GOT3 (cell line): ENCODE measurements at places on chromosomes 4 and X.

GRCh38 chr4:17941731-17942130 lies 79.8 kb downstream of the LCORL start:
- no peak for DNase-seq

GRCh38 chrX:2819345-2820135 lies 9.2 kb upstream of the GYG2 start:
- no peak for DNase-seq

GRCh38 chr4:139522457-139522856 lies 33.6 kb downstream of the SETD7 start:
- DNase-seq = no peak

DNA sequence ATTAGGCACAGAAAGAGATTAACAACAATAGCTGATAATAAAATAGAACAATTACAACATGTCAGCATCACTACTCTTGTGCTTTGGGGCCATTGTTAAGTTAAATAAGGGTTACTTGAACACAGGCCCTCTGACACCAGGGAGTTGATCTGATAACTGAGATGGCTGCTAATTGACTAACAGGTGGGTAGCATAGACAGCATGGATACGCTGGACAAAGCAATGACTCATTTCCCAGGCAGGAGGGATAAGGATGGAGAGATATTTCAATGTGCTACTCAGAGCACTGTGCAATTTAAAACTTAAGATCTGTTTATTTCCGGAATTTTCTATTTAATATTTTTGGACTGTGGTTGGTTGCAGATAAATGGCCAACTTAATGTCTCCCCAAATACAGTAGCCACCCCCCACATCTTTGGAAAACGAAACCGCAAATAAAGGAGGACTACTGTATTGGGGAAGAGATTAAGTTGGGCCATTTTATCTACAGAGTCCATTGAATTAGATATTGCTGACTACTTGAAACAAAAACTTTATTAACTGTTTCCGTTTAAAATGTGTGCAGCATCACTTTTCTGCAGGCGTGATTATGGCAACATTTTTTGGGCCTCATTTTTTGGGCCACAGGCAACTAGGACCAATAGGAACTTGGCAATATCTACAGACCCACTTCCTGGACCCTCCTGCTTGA lies 200.6 kb upstream of the KLF3 start:
- DNase-seq = no peak

DNA sequence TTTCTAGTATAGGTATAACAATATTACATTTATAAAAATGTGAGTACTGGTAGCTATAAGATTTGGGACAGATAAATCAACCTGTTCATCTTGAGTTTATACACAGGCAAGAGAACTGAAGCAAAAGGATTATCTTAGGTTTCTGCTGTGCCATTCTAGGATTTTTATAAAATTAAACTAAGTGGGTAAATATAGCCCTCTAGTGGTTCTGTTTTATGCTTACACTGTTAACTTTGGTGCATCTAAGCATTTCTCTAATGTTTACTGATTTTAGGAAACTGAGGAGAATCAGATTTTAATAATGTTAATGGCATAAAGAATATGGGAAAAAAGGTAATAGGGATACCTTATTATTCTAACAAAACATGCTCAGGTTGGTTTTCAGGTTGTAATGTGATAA lies 1.1 kb upstream of the RRH start:
- no peak for DNase-seq

DNA sequence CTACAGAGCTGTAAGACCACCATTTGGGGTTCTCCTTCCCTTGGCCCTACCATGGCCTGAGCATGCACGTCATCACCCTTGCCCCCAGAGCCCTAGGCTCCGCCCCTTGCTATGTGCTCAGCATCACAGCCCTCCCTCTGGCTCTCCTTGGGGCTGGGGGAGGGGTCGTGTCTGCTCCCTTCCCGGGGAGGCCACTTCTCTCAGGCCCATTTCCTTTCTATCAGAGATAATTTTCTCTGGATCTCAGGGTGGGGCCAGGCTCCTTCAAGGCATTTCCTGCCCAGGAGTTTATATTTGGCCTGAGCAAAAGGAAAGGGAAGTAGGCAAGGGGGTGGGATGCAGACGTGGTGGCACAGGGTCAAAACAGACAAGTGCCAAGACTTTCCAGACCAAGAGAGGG lies 55.9 kb downstream of the STARD8 start:
- no peak for DNase-seq

DNA sequence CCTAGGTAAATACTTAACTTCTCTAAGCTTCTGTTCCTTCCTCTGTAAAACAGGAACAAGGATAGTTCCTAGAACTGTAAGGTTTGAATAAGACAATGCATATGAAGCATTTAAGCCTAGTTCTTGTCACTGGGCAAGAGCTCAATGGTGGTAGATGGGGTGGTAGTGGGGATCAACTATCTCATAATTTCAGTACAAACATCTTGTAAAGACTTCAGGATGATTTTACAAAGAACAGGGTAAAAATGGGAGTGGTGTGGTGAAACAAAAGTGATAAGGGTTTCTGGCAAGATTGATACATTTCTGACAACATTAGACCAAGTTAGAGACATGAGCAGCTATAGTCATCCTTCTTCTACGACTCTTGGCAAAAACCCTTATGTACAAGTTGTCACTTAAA lies 137.8 kb downstream of the SCFD2 start:
- DNase-seq = no peak

DNA sequence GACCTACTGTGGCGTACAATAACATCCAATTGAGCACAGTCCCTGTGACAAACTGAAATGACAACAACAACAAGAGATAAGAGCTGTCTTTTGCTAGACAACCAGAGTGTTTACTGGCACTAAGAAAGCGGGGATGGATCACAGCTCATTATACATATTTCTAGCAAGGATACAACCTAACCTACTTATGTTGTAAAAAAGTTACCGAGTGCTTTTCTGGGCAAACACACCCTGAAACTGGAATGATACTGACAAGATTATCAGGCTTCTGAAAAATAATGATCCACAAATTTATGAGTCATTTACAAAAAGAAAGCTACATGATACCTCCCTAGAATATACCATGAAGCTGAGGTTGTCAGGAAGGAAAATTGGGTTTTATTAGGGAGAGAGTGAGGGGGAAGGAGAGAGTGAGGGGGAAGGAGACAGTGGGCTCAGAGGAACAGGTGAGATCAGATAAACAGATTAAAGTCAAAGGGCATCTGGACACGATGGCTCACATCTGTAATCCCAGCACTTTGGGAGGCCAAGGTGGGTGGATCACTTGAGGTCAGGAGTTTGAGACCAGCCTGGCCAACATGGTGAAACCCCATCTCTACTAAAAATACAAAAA lies 20.3 kb downstream of the TBC1D9 start:
- no peak for DNase-seq

GRCh38 chr4:124202099-124202498 lies 510.4 kb downstream of the ANKRD50 start:
- no peak for DNase-seq

DNA sequence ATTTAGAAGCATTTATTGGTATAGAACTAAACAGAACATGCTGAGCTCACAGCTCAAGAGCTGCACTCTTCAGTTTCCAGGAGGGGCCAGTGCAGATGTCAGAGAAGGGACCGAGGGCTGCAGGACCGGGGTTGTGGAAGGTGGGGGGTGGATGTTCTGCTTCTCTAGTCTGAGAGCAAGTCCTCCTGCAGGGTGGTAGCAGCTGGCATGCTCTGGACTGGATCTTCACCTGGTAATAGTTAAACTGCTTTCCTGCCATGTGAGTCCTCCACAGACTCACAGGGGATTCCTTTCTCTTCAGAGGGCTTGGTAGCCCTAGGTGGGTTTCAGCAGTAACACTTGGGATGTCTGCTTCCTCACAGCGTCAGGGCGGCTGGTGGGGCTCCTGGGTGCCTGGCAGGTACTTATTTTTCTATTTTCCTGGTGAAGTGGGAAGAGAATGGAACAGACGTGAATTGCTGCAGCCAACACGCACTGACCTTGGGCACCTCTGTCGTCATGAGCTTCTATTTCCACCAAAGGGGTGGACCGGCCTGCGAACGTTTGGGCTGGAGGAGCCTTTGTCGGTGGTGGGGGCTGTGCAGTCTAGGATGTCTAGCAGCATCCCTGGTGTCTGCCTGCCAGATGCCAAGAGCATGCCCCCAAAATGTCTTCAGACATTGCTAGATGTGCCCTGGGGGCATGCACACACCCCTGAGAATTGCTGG lies 2.5 kb downstream of the MAEA start:
- no peak for DNase-seq

DNA sequence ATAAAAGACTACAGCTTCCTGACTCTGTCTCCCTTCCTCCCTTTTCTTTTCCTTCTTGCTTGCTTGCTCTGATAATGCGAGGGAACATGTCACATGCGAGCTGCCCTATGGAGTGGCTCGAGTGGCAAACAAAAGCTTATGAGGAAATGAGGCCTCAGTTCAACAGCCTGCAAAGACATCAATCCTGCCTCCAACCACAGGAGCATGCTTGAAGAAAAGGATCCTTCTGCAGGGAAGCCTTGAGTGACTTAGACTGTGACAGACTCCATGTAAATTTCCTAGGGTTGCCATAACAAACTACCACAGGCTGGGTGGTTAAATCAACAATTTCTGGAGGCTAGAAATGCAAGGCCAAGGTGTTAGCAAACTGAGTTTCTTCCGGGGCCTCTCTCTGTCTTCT lies 152.5 kb downstream of the NR3C2 start:
- no peak for DNase-seq
